Esophagus squamous epithelium (tissue), 5 donors: ENCODE measurements at places on chromosomes 3 and 15.

GRCh38 chr15:97224191-97224641 lies 736.3 kb upstream of the ARRDC4 start:
- DNase-seq = no peak

DNA sequence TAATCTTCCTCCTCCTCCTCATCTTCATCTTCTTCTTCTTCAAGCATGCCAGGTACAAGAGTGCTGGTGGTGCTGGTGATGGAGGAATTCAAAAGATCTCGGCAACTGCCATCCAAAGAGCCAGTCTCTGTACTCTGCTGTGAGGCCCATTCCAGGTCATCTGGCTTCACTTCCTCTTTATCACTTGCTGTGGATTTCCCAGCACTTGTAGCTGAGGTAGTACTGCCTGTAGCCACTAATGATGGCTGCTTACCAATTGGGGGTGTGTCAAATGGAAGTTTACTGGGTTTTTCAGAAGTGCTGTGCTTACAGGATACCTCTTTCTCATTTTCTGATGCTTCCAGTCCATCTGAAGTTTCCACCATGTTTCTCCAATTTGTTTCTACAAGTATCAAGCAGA lies 28.8 kb upstream of the SHC4 start:
- no peak for DNase-seq

DNA sequence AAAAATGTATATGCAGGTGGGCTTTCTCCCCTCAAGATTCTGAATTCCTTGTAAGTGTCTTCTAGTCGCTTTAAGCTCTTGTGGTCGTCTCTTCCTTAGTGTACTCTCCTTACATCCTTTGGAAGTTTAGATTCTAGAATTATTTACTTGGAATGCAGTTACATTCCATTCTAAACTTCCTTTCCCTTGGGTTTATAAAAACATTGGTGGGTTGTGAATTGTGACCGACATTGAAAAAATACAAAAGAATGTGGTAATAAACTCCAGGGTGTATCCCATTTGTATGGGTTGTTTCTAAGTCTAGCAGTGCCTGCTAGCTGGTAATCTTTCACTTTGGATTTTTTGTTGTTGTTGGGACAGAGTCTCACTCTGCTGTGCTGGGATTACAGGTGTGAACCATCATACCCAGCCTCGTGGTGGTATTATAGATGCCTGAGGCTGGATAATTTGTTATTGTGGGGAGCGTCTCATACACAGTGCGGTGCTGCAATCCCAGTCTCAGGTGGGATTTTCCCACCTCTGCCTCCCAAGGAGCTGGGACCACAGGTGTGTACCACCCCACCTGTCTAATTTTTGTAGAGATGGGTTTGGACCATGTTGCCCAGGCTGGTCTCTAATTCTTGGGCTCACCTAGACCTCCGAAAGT lies 9.1 kb downstream of the CHD2 start:
- no peak for DNase-seq

DNA sequence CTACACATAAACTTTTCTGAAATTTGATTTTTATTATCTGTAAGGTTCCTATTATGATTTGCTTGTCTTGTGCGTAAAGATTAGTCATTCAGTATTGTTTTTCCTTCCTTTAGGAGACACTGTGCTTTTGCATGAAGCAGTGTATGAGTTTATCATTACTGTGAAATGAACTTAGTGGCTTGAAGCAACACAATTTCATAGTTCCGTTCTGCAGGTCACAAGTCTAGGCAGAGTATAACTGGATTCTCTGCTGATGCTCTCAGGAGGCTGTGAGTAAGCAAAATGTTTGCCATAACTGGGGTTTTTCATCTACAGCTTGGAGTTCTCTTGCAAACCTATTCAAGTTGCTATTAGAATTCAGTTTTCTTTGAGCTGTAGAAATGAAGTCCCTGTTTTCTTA lies 1136.1 kb downstream of the OTOL1 start:
- DNase-seq = no peak

DNA sequence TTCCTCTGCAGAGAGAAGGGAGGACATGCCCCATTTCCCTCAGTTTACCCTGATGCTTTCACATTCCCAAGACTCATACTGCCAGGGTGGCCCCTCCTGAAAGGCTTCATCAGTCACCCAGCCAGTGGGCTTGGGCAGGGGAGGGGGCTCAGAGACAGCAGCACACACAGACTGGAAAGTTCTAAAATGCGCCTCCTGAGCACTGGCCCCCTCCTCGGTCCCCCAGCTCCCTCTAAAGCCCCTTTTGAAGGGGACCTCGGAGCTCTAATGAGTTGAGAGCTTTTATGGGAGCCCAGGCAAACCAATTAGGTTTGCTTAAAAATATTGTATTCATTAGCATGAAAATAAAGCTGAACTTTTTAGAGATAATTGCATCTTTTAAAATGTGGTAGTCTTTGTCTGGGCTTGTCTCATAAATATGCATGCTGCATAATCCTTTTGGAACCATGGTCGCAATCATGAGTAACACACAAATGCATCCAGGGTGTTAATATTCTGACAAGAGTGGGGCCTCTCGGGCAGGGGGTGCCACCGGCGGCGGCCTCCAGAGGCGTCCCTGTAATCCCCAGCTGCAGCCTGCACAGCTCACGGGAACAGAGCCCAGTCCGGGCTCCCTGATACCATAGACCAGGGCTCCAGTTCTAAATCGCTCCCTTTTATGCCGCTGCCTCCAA lies 78.5 kb downstream of the RPLP1 start:
- DNase-seq = no peak

GRCh38 chr3:76661527-76662250 lies 378.2 kb upstream of the ROBO2 start:
- DNase-seq = no peak

DNA sequence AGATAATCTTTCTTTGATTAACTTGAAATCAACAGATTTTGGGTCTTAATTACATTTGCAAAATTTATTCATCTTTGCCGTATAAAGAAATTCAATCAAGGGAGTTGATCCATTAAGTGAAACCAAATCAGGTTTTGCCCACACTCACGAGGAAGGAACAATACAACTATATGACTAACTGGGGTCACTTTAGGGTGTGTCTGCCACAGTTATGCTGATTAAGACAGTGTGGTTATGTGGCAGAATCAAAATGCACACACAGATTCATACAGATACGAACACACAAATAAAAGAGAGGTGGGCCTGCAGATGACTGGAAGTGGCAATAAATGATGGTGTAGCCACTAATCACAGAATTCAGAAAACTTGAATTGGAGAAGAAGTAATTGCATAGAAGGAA lies 543.5 kb downstream of the GABRG3 start:
- no peak for DNase-seq

GRCh38 chr15:57205996-57206395 lies 170.3 kb upstream of the CGNL1 start:
- DNase-seq = no peak

GRCh38 chr3:29610781-29611180 lies 329.9 kb downstream of the RBMS3 start:
- no peak for DNase-seq

DNA sequence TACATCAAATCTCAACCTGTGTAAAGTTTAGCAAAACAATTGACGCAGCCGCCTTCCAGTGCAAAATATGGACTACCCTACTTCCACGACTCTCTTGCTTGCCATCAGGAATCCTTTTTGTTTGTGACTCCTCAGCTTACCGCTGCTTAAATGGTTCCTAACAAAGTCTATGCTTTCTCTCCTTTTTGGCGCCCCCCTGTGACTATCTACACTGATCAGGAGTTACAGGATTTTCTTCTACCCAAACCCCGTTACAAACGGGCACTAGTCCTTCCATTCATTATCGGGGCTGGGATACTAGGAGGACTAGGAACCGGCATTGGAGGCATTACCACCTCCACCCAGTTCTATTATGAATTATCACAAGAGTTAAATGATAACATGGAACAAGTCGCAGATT lies 184.0 kb downstream of the IGSF11 start:
- DNase-seq = no peak

DNA sequence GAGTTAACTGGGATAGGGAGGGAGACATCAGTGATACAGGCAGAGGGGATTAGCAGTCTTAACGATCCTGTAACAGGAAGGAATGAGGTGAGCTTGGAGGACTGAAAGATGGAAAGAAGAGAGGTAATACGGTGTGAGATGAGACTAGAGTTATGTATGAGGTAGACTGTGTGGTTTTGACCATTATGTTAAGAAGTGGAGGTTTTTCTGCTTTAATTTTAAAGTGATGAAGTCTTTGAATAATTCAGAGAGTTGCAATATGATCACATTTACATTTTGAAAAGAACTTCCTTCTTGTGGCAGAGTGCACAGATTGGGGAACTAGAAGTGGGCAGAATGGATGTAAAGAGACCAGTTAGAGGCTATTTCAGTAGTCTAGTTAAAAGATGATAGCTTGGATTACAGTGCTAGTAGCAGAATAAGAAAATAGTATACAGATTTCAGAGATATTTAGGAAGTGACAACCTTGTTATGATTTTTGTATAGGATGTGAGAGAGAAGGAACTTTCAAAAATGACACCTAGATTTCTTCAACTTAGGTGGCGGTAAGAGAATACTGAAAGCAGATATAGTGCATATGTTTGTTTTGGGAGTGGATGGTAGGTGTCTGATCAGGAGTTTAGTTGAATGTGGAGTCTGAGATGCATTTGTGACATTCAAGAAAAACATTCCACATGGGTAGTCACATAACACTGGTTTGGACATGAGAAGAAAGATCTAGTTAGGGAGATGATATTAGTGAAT lies 40.5 kb downstream of the STT3B start:
- no peak for DNase-seq

DNA sequence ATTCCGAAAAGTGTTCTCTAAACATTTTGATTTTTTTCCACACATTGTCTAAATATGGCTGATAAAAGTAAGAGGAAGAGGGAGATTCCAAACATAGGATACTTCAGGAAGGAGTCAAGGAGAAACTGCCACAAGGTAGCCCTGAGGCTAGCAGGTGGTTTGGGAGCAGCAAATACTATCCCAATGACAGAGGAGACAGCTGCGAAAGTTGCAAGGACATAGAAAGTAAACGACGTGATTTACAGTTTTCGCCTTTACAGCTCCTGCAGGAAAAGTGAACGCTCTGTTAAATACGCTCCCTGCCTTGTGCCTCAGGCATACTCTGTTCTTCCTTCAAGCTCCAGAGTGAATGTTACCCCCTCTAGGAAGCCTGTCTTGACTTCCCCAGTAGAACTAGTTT lies 3.7 kb upstream of the FETUB start:
- no peak for DNase-seq

GRCh38 chr3:150227839-150228238 lies 180.3 kb upstream of the TSC22D2 start:
- no peak for DNase-seq

DNA sequence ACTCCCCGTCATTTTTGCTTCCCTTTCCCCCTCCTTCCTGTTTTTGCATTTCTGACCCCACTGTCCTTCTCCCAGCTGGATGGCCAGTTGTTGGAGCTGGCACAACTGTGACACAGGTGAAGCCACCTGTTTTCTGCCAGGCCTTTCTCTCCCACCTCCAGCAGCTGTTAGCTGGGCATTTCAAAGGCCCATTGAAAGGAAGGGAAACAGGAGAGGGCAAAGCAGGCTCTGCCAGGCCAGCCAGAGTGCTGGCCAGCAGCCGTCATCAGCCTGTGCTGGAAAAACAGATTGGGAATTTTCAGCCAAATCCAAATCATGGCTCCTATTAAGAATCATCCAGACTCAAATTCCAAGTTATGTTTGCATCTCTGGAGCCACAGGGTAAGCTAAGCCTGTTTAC lies 155.2 kb upstream of the C2CD4B start:
- no peak for DNase-seq

DNA sequence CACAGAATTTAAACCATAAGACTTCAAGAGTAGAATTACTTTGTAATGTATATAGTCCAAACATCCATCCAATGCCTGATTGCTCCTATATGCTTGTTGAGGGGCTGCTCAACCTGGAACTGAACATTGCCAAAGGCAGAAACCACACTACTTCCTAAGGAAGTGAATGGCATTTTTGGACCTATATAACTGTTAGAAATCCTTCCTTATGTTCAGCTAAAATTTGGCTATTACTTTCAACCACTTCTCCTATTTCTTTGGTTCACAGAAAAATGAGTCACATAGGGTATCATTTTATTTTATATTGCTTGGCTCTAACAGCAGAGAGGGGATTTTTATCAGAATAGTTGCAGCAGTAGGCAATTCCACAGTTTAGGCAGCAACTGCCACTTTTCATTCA lies 342.1 kb downstream of the SLC9A9 start:
- no peak for DNase-seq

GRCh38 chr15:80530737-80531365 lies 126.7 kb downstream of the ARNT2 start:
- DNase-seq = no peak

- no peak for DNase-seq
These were observed 61.8 kb downstream of the GLDN start for GRCh38 chr15:51403072-51403878.

GRCh38 chr15:52695154-52695553 lies 16.0 kb upstream of the ATOSA start:
- DNase-seq = no peak

DNA sequence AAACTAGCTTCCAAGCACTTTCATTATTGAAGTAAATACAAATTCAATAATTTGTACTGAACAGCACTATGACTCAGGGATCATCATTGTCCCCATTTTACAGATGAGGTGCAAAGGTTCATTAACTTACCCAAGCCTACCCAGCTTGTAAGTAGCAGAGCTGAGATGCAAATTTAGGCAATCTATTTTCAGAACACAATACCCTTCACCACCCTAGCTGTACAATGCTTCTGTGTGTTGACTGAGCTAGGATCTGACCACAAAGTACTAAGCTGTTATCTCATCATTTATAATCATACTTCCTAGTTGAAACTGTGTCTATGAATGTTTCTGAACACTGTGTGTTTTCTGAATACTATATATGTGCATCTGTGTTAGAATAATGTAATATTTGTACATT lies 3.2 kb upstream of the ILDR1 start:
- no peak for DNase-seq

DNA sequence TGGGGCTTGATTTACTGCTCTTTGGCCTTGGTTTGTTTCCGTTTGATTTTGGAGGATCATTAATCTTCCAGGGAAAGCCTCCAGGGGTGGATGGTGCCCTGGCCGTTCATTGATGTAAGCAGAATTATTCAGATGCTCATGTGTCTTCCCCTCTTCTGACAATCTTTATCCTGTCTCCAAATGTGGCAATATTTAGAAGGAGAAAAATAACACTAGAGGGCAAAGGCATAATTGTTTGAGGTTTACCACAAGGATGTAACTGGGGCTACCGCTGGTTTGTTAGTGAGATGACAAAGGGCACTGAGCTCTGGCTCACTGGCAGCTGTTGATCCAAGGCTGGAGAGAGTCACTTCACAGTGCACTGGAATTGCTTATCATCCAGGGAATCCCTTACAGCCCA lies 18.2 kb upstream of the PLCL2 start:
- DNase-seq = no peak

DNA sequence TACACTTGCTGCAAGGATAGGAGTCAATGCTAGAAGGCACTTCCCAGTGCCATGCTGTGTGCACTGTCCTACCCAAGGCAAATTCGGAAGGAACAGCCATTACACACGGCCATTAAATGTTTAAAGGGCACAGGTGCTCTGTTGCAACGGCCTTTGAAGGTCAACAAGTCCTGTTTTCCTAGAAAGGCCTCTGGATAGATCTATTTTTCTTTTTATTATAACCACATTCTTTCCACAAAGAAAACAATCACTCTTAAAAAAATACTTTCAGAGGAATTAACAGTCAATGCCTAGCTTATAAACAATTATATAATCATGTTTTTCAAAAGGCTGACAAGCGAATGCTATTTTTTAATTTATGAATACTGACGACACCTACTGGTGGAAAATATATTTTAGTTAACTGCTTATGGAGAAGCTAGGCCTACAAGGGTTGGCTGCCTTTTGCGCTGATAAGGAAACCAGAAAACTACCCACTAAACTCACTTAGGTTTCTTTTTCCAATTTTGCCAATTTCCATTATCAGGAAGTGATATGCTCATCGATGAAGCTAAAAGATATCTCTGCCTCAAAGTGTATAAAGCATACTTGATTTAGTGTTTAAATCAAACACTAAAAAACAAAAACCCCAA lies 2.4 kb downstream of the ARHGEF3 start:
- no peak for DNase-seq
